ENCODE measurements at places on chromosomes 4 and X.

GRCh38 chr4:139896091-139896604 is 230.5 kb downstream of the MGST2 start:
- no peak for DNase-seq

- peak; percentile 88 for DNase-seq
These were observed at the start of gene FAM114A1 for GRCh38 chr4:38867478-38868058. Gene FAM114A1, plus strand, starts transcription at chr4:38867806. Its CDS starts 10,273 bp downstream, at chr4:38878079.

- DNase-seq = no peak
These were observed 319.1 kb downstream of the GPAT3 start for GRCh38 chr4:83855044-83855443.

DNA sequence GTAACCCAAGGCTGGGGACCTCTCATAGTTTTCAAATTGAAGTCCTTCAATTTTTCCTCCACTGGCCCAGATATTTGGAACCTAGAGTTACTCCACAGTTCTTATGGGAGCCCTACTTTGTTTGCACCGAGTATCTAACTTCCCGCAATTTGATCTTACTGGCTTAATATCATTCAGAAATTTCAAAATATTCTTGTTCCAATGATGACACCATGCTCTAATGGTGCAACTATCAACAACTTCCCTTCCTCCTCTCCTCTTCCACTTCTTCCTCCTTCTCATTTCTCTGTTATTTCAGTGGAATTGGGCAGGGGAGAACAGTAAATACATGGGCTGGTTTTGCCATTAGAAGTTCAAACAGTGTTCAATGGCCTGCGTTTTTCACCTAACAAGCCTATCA is 20.2 kb downstream of the PDCL2 start:
- DNase-seq = no peak

- DNase-seq = no peak
These were observed 184.6 kb upstream of the KIT start for GRCh38 chr4:54473077-54473545.

GRCh38 chr4:121100093-121100775 is 27.9 kb upstream of the NDNF start:
- DNase-seq = no peak

DNA sequence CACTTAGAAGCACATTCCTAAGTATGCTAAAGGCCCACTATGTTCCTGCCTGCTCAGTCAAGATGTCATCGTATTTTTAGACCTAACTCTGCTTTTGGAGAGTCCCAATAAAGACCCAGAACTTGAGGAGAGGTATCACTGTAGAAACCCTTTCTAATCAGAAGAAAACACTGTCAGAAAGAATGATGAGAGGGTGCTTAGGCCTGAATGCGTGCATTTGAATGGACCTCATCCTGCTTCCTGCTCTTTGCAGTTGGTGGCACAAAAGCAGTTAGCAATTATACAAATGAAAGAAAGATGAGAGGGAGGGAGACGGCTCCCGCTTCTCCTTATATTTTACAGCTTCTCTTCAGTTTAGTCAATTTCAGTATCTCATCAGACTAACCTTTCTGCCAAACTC is 987.2 kb downstream of the CCSER1 start:
- DNase-seq = peak; percentile 8

DNA sequence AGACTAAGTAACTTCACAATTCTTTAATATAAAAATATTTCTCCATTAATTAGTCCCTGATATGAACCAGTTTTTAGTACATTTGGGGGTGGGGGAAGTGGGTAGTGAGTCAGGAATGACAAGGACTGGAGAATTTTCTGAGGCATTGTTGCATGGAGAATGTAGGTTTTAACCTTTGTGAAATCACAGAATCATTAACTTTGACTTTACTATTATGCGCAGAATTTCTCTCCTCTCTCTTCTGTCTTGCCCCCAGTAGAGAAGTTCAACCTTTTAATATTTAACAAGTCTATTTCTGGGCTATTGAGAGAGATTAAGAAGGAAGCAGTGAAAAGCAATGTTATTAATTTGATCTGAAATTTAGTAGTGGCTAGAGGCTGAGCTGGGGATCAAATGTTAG is 597.0 kb downstream of the PCDH18 start:
- DNase-seq = no peak

DNA sequence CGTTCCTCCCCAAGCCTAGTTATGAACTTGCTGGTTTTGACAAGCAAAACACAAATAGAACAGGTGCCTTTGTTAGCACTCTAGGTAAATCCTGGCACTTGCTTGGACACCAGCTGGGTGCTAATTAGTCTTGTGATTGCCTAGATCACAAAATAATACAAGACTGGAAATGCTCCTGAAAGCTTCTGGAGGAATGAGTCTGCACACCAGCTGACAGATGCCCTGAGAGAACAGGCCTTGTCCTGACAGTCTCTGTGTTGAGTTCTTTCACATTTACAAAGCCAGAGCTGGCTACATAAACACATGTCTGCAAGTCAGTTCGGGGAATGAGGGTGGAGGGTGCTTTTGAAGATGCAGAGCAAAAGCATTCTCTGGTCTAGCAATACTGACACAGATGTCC is 93.8 kb downstream of the ELOVL6 start:
- DNase-seq = no peak

DNA sequence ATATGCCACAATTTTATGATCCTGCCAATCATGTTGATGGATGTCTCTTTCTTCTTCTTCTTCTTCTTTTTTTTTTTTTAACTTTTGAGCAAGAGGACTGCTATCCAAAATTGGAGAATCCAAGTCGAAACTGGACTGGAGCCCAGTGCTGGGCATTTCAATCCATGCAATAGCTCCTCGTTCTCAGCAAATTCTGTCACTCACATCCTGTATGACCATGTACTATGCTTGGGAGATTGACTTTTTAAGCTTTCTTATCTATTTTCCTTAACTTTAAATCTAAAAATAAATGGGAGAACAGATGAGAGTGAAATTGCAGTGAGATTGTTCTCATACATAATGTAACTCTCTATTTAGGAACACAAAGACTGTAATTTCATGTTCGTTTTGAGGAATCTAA is 123.0 kb upstream of the PUDP start:
- no peak for DNase-seq

- DNase-seq = peak; percentile 41
These were observed 23.6 kb downstream of the CA5B start for GRCh38 chrX:15761564-15762191.

DNA sequence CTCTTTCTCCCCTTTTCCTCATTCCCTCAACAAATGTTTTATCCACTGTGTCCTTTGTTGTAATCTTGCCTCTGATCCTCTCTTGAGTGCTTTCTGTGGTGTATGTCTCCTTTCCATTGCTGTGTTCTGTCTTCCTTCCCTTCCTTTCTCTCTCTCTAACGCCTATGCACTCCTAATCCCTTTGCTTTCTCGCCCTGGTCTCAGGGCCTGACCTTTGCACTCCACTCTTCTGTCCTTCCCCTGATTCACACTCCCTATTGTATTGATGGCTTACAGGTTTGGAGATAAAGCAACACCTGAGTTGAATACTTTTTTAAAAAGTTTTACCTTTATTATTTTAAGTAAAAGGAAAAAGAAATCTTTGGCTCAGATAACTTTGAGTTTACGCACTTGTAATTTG is 15.6 kb upstream of the SCOC start:
- DNase-seq = no peak

- DNase-seq = no peak
These were observed 132.6 kb downstream of the AKAP4 start for GRCh38 chrX:50068285-50068563.

- no peak for DNase-seq
These were observed 31.5 kb downstream of the UCHL1 start for GRCh38 chr4:41288254-41288653.

DNA sequence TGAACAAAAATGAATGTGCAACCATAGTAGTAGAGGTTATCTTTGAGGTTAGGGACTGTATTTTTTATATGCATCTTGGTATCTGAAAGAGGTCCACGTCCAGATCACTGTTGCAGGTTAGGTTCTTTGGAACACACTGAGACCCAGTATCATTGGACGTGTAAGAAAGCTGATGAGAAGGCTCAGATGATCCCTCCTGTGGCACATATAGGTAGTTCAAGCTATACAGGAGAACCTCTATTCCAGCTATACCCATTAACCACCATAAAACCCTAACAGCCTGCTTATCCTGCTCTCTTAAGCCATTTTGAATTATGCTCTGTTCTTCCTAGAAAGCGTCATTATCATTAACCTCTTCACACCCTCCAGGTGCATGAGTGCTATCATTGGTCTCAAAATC is 930.7 kb upstream of the HS3ST1 start:
- peak; percentile 3 for DNase-seq

GRCh38 chr4:184750926-184751584 is 17.2 kb upstream of the CENPU start:
- DNase-seq = no peak

DNA sequence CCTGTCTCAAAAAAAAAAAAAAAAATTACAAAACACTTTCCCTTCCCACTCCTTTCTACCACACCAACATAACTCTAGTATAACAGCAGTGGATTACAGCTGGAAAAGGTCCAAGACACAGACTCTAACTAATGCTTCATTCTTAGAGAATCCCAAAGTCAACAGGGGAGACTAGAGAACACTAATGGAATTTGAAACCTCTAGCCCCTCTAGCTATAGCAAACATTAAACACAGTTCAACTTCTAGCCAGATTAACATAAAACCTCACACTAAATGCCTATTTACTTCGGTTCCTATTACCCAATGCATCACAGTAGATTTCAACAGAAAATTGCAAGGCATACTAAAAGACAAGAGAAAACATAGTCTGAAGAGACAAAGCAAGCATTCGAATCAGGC is 10.5 kb upstream of the DHX15 start:
- DNase-seq = no peak

GRCh38 chrX:97252111-97252510 is 368.4 kb downstream of the RPA4 start:
- peak; percentile 6 for DNase-seq

GRCh38 chrX:140091125-140091886 is 126.0 kb upstream of the CXorf66 start:
- peak; percentile 59 for DNase-seq

- no peak for DNase-seq
These were observed 5.6 kb downstream of the PDE5A start for GRCh38 chr4:119623025-119623424.

DNA sequence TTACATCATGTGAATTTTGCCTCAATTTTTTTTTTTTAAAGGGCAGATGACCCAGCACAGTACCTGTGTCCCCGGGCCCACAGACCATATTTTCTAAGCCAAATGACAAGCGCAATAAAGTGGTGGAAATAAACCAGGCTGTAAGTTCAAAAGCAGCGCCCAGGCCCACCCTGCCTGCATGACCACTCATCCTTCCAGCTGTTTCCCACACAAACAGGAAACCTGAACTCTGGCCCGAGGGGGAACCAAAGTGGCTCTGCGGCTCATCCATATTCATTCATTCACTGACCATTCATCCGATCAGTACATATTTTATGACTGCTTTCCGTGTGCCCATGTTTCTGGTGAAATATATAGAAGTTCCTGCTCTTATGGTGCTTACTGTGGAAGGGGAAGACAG is 33.7 kb upstream of the CRMP1 start:
- no peak for DNase-seq

DNA sequence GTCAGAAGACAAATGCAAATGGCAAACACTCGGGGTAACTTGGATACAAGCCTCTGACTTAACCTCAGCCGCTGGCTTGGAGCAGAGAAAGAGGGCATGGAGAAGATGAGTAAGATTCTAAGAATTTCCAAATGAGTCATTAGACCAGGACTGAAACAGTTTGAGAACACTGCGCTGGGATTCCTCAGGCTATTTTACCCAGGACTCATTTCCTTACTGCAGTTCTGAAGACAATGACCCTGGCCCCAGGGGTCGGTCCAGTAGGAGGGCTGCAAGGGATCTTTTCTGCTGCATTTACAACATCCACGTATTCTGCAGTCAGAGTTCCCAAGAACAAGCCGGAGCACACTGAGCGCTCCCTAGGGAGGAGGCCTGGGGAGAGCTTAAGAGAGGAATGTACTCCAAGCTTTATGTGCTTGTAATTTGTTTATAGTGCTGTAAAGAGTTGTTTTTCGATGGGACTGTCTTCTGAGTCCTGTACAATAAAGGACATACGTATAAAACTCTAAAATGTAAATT is 27.3 kb upstream of the SORBS2 start:
- peak; percentile 79 for DNase-seq

DNA sequence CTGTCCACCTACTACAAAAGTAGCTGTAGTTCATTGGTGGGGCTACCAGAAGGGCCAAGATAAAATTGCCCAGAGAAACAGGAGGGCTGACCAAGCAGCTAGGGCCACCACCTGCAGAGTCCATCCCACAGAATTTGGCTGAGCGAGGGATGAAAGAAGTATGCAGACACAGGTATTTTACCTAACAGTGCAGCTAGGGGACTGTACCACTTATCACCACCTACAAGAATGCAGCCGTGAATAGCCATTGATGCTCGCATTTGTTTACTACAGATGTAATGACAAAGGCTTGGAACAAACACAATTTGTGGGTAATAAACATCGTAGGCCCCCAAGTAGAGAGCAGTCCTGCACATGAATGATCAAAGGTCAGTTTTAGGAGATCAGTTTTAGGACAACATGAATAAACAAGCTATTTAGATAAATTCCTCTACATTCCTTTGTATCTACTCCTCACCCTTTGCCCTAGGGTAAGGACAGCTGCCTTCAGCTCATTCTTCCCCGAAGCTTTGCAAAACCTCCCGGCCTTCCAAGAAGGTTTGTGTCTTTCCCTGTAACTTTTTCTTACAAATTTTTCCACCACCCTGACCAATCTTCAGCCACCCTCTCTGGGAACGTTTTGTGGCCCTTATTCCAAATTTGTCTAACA is 49.5 kb downstream of the ZNF718 start:
- DNase-seq = peak; percentile 28
